Right ventricle myocardium superior (tissue), 1 donor: ENCODE measurements at places on chromosomes 5 and 9.

- DNase-seq = no peak
These were observed 207.7 kb downstream of the SPOCK1 start for GRCh38 chr5:137291436-137291835.

- DNase-seq = no peak
These were observed 13.1 kb upstream of the CEMIP2 start for GRCh38 chr9:71781391-71781790.

GRCh38 chr5:20113031-20113715 lies 125.2 kb upstream of the CDH18 start:
- no peak for DNase-seq

DNA sequence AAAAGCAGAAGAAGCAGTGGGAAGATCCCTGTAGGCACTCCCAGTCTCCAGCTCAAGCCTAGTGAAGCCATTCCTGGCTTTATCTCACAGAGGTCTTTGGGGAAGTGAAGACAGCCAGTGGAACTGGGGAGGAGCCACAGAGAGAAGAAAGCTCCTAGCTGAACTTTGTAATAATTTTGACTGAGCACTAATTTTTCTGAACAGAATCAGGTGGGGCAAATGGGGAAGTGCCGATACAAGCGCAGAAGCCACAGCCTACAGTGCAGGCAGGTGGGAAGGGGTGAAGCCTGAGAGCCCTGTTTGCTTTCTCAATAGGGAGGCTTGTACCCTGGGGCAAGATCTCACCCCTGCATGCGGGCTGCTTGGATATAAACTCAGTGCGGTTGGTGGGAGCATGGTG lies 48.4 kb upstream of the SNAPC3 start:
- DNase-seq = no peak

- no peak for DNase-seq
These were observed 1.3 kb upstream of the SH3PXD2B start for GRCh38 chr5:172455511-172456061.

DNA sequence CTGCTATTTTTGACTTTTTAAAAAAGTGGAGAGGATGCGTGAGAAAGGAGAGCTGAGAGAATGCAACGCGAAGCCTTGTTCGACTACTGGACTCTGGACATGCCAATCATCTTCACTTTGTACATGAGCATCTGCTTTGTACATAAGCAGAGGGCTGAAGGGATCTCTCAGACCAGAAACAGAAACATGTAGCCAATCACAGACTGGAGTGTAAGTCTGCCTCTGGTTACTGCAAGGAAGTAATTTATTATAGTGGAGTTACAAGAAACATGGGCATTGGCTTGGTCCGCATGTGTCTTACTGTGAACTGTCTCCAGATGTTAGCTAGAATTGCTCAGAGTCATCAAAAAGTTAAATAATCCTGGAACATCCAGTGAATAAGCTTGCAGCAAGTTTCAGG lies 190.0 kb upstream of the GRAMD2B start:
- no peak for DNase-seq

DNA sequence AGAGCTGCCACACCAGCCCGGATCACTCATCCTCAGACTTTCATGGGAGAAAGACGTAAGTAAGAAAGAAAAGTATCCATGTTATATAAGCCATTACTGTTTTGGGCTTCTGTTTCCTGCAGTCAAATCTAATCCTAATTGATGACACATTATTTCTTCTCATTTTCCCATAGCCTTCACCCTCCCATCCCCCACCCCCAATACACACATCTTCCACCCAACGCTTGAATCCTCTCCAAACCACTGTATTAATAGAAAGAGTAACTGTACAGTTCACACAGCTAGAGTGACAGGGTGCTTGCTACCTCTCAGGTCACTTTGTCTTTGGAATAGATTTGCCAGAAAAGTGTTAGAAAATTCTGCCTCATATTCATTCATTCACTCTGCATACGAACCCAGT lies 69.3 kb upstream of the IL17B start:
- DNase-seq = no peak

- no peak for DNase-seq
These were observed 676.5 kb downstream of the DMRTA1 start for GRCh38 chr9:23123048-23123632.

DNA sequence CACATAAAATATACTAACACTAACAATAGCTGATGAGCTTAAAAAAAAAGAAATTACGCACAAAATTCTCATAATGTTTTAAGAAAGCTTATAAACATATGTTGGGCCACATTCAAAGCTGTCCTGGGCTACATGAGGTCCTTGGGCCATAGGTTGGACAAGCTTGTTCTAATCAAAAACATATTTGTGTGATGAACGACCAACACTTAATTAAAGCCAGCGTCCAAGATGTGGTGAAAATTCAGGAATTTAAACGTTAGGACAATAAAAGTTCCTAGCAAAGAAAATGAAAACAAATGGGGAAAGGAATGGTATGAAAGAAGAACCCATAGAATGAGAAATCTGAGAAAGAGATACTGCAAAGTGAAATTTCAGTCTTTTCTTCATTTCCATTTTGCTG lies 429.6 kb upstream of the DMAC1 start:
- DNase-seq = no peak

GRCh38 chr9:87810679-87811178 lies 71.9 kb upstream of the SPATA31E1 start:
- no peak for DNase-seq

DNA sequence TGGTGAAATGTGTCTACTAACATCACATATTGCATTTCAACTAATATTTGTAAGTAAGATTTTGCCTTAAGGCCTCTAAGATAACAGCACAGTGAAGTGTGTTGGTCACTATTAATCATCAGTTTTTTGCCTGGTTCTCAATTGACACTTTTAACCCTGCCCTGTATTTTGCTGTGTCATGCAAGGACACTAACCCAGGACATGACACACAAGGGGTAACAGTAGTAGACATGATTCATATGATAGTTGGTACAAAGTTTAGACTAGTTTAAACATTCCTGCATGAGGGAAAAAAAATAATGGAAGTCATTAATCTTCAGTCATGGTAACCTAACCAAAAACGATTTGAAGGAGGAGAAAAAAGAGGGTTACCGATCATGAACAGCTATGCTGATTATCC lies 207.0 kb downstream of the DEPDC1B start:
- no peak for DNase-seq

- DNase-seq = no peak
These were observed 350.8 kb downstream of the DMRT2 start for GRCh38 chr9:1400983-1401382.

- no peak for DNase-seq
These were observed 16.9 kb downstream of the ADAMTSL2 start for GRCh38 chr9:133551446-133551845.

DNA sequence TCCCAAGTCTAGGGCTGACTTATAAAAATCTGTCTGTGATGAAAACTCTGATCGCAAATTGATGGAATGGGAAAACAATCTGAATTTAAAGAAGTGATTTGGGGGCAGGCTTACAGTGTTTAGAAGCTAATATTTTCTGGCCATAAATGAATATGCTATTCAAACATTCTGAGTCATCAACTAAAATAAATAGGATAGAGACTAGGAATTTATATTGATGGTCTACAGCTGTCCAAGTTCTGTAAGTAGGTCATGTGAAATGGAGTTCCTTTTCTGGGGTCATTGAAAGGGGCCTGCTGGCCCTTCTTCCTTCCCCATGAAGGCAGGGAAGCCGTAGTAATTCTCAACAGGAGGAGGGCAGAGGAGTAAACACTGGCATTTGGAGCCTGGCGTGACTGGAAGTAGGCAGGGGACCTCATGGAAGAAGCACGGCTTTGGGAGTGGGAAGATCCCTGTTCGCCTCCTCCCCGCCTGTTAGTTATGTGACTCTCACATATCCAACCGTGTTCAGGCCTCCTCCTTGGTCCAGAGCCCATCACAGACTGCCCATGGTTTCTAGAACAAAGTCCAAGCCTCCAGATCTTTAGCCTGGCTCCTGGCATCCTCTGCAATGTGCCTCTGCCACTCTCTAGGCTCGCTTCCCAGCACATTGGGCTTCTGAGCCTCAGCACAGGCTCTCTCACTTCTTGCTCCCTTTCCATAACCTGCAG lies 31.7 kb downstream of the ALG2 start:
- DNase-seq = no peak
